ENCODE measurements at places on chromosomes 1 and 21.

GRCh38 chr1:118871582-118872171 is 116.5 kb downstream of the TBX15 start:
- no peak for DNase-seq

- DNase-seq, result peak; percentile 64
These were observed 7.6 kb downstream of the ZBTB48 start for GRCh38 chr1:6587261-6588005.

GRCh38 chr1:175750366-175751071 is 7.1 kb upstream of the TNR start:
- DNase-seq, result no peak

GRCh38 chr1:154441241-154441888 is 36.2 kb downstream of the IL6R start:
- DNase-seq, result no peak

DNA sequence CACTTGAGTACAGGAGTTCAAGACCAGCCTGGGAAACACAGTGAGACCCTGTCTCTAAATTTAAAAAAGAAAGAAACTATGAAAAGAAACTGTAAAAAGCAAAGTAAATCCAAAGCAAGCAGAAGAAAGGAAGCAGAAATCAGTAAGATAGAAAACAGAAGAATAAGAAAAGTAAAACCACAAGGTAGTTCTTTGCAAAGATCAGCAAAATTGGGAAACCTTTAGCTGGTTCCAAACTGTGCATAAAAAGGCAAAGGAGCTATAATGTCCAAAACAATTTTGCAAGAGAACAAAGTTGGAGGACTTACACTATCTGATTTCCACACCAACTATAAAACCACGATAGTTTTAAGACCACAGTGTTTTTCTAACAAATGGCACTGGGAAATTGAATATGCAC is 218.8 kb downstream of the RPS6KC1 start:
- no peak for DNase-seq

- no peak for DNase-seq
These were observed 7.4 kb upstream of the ATP2B4 start for GRCh38 chr1:203619091-203619780.

DNA sequence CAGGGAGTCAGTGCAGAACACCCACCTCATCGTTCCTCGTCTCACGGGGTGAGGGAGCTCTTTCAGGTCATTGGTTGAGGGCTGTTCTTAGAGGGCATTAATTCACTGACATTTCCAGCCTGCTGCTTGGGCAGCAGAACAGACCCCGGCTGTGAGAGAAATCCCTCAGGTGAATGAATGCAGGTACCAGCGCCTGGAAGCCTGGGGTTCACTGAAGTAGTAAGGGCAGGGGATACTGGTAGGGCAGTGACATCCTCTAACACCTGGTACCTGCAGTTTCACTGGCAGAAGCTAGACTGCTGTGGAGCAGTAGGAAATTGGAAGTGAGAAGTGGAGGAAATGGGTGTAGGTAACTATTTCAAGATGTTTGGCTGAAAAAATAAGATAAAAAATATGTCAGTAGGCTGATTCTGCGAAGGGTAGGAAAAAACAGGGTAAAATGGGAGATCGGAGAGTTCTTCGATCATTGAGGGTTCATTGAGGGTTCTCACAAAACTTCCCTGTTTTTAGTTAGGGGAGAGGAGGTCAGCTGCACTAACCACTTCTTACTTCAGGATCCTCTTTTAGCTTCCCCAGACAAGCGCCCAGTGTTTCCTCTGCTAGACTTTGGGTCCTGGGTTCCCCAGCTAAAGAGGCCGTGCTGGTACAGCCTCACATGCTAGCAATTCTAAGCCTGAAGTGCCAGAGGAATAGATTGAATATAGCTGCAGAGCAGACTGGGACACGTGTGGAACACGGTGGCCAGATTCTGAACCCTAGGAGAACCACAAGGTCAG is 55.2 kb downstream of the RNF220 start:
- DNase-seq, result peak; percentile 56

DNA sequence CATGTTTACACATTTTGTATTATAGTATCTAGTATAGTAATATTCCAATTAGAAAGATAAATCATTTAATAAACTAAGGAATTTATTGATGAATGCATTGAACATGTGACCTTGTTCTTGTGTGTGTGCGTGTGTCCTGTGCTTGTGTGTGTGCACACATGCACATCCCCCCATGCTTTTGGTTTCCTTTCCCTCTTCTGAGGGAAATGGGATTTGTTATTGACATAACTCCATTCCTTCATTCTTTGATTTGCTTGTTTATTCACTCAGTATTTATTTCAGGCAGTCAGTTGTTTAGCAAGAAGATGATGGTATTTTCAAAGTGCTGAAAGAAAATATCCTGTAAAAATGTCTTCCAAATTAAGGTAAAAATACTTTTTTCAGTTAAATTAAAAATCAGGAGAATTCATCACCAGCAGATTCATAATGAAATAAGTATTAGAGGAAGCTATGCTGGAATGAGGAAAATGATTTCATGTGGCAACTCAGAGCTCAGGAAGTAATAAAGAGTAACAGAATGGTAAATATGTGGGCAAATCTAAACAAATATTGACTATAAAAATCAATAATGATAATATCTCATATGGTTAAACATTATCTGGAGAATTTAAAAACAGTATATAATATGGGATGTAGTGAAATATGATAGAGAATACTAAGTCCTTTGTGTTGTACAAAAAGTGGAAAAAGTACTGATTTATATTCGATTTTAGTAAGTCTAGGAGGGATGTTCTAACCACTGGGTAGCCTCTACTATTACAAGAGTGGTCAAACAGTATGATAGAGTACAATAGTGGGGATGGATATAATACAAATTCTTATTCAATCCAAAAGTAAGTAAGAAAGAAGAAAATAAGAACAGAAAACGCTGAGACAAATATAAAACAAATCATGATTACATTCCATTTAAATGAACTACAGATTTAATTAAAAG is 35.2 kb upstream of the SIPA1L2 start:
- no peak for DNase-seq

- DNase-seq, result peak; percentile 15
These were observed 462.4 kb upstream of the RGS18 start for GRCh38 chr1:191695865-191696264.

GRCh38 chr1:245621589-245621988 is 466.8 kb downstream of the KIF26B start:
- DNase-seq, result no peak

- DNase-seq, result no peak
These were observed 29.4 kb downstream of the KCNJ6 start for GRCh38 chr21:37886726-37887299.

- peak; percentile 90 for DNase-seq
These were observed 71.5 kb upstream of the CXADR start for GRCh38 chr21:17441370-17441769.

DNA sequence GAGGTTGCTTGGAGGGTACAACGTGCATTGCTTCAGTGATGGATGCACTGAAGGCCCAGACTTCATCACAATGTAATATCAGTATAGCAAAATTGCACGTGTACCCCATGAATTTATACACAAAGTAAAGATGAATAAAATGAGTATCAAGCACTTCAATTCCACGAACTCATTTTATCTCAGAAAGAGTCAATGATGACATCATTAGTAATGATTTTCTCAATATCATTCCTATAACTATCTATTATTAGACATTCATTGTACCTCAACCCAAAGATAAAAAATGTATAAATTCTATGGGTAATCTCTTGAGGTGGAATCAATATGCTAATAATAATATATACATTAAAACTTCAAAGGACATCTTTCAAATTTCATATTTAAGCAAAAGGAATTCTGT is 208.4 kb downstream of the COL11A1 start:
- no peak for DNase-seq

- no peak for DNase-seq
These were observed 18.6 kb upstream of the NTNG1 start for GRCh38 chr1:107122225-107122624.

GRCh38 chr21:33481314-33481943 is 1.7 kb upstream of the TMEM50B start:
- no peak for DNase-seq

DNA sequence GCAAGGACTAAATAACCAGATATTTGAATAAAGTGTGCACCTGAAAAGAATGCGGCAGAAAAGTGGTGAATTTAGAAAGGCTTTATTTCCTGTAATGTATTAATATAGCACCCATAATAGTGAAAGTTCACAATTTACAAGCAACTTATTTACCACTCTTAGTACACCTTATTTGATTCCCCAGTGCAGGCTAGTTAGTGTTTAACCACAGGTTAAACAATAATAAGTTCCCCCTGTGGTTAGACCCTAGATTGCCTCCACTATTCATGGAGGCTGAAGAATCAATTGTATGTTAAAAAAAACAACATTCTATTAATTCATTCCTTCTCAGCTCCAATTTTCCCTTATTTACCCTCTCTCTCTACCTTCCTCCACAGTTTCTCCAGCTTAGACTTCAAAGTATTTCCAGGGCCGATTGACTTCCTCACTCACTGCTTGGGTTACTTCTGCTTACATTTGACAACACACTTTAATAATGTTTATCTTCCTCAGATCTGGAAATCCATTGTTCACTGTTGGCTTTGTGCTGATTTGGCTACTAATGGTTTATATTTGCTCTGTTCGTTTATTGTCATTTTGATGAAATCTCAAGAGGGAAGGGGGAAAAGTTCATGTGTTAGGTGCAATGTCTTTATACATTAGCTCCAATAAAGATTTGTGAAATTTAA is 796.3 kb downstream of the BRINP3 start:
- no peak for DNase-seq

- DNase-seq, result no peak
These were observed 216.4 kb downstream of the LTN1 start for GRCh38 chr21:28776251-28776650.

GRCh38 chr1:45968941-45969666 is 163.3 kb downstream of the PIK3R3 start:
- no peak for DNase-seq

- no peak for DNase-seq
These were observed 1.8 kb downstream of the BCAN start for GRCh38 chr1:156643778-156644092.

- no peak for DNase-seq
These were observed 9.1 kb upstream of the MTF1 start for GRCh38 chr1:37868466-37868865.

- DNase-seq, result peak; percentile 78
These were observed 3.7 kb upstream of the UCK2 start for GRCh38 chr1:165823552-165824268.

DNA sequence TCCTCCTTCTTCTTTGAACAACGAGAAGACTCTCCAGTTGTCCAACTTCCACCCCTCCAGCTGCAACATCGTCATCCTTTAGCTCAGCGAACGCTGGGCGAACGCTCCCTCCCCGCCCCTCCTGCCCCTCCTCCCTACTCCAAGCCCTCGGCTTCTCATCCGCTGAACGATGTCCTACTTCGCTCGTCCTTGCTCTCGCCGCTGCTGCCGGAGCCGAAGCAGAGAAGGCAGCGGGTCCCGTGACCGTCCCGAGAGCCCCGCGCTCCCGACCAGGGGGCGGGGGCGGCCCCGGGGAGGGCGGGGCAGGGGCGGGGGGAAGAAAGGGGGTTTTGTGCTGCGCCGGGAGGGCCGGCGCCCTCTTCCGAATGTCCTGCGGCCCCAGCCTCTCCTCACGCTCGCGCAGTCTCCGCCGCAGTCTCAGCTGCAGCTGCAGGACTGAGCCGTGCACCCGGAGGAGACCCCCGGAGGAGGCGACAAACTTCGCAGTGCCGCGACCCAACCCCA is at the start of gene BCAN:
Gene BCAN (plus strand): TSS at position 357 of the 504 bp plus-strand sequence. CDS start 3,938 bp downstream, outside the sequence.
- DNase-seq, result no peak

DNA sequence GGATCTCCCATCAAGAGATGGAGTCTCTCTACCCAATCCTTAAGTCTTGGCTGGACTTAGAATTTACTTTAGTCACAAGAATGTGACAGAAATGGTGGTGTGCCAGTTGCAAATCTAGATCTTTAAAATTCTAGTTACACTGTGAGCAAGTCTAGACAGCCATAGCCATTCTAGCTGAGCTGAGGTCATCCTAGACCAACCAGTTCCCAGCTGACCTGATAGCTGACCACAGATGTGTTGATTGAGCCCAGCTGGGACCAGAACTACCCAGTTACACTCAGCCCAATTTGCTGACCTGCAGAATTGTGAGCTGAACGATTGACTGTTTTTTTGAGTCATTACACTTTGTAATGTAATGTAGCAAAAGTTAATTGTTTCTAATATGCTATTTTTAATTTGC is 251.8 kb downstream of the ADGRL2 start:
- DNase-seq, result no peak

DNA sequence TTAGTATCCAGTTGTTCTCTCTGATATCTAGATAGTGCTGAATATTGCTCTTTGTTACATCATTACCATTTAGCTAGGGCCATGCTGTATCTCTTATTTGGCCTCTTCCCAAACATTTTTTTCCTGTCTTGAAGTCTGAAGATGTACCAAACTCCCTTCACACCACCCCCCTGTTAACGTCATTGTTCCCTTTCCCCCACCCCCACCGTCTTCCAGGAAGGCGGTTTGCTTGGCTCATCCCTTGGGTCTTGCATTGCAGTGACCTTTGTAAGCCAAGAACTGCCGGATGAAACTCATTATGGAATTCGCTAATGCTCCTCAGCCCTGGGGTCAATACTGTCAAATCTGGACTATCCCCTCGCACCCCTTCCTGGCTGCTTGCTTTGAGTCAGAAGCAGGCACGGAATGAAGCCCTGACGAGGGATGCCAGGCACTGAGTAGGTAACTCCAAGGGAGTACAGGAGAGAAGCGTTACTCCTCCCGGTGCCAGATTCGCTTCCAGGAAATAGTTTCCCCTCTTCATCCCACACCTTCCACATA is 283.1 kb downstream of the TM2D1 start:
- DNase-seq, result no peak

GRCh38 chr1:188188317-188188716 is 1359.6 kb downstream of the PLA2G4A start:
- no peak for DNase-seq

DNA sequence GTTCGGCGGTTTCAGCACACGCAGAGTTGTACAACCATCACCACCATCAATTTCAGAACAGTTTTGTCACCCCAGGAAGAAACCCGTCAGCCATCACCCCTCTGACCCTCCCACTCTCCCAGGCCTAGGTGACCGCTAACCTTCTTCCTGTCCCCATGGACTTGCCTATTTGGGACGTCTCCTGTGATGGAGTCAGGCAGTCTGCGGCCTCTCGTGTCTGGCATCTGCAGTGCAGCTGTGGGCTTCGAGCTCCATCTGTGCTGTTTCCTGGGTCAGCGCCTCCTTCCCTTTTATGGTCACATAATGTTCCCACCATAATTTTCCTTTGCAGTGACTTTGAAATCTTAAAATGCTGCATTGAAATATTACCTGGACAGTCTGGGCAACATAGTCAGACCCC is 24.4 kb downstream of the SLC45A1 start:
- no peak for DNase-seq

DNA sequence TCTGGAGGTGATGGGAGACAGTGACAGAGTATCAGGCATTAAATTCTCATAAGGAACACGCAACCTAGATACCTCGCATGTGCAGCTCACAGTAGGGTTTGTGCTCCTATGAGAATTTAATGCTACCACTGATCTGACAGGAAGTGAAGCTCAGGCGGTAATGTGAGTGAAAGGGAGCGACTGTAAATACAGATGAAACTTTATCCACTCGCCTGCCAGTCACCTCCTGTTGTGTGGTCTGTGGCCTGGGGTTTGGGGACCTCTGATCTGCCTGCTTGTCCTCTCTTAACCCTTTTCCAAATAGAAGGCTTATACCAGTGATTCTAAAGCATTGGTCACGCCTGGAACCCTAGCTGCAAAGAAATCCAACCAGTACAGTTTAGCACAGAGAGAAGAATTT is 15.3 kb downstream of the GABPA start:
- no peak for DNase-seq

All from pons (tissue), 1 donor.